ENCODE measurements at places on chromosomes 5 and 9.

- no peak for DNase-seq
These were observed 150.8 kb downstream of the TTC39B start for GRCh38 chr9:15156241-15156640.

DNA sequence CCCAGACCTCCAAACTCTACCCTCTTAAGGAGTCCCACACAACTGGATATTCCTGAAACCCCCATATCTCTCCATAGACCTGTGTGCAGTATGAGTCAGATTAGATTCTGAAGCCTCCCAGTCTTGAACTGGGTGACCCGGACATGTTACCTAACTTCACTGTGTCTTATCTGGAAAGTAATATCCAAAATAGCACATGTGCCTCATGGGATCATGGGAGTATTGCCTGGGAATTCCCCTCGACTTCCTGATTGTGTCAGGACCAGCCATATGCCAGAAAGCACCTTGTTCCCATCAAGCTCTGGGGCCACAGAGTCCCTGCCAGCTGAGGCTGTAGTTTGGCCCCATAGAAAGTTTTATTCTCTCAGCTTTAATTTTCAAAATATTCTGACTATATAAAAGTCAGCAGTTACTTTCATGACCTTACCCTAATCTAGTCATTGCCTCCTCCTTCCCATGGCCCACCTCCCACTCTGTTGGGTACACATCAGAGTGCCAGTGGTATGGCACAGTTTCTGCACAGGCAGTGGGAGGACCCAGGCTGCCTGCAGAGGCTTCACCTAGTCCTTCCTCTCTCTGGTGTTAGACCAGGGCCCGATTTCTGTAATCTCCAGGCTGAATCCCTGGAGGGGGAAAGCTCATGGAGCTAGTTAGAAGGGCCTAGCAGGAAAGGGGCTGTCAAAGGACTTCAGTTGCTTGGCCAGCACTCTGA is 19.5 kb upstream of the B4GALT1 start:
- DNase-seq: no peak

GRCh38 chr9:113888336-113888735 is 12.2 kb downstream of the ZNF618 start:
- no peak for DNase-seq

DNA sequence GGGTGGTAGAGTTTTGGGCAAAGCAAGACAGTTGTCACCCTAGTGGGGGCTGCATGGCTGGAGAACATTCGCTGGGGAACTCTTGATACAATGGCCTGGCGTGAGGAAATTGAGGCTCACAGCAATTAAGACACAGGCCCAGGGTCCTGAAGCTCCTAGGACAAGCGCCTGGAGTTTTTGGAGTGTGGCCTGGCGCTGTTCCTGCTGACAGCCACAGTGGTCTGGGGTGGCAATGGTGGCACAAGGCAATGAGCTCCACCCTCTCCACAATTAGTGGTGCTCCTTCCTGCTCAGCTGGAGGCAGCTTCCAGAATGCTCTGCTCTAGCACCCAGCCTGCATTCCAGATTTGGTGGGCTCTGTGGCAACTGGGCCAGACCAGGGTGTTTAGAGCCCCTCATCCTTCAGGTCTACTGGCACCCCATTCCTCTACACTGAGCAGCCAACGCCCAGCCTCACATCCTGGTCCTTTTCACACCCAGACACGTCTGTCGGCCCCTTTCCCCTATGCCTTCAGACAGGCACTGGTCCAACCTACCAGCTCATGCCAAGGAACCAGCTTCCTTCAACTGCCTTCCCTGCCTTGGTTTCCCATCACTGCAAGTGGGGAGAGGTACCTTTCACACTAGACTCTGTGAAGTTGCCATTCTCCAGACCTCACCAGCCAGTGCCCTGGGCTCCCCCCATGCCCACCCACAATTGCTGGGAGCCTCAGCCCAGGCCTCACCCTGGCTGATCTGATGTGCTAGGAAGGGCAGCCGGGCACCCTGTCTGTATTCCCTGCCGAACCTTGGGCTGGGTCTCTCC is 138.1 kb upstream of the COL5A1 start:
- no peak for DNase-seq

DNA sequence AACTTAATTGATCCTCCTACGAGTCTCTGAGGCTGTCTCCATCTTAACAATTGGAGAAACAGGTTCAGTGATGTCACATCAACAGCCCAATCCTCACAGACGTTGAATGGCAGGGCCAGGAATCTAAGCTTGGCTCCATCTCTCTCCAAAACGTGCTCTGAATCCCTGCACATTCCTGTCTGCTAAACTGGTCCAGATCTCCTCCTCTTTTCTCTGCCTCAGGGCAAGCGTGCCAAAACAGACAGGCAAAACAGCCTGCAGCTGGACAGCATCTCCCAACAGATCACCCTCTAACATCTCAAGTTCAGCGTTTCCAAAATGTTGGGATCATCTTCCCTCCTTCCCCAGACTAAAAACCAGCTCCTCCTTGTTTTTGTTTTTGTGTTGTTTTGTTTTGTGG is 6.6 kb downstream of the FBP1 start:
- DNase-seq: no peak

DNA sequence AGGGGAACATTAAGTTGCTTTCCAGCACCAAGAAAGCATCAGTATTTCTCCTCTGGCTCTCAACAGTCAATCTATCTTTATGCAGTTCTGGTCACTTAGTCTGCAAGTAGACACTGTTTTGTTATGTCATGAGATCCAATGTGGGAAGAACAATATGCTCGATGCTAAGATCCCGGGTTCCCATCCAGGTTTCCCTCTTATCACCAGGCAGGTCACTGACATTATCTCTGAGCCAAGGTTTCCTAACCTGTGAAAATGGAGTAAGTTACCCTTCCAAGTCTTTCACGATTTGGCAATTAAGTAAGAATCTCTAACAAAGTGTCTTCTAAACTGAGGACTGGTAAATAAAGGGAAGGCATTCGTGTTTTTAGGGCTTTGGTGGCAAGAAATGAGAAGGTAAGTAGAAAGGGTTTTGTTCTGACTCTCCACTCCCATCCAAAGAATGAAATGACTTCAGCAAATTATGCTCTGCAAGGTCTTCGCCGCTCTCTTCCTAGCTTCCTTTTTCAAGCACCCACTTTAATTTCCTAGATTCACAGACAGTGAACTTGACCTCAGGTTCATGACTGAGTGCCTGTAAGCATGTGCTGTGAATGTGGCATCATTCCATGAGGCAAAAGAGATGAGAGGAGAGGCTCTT is 86.4 kb downstream of the DCP2 start:
- no peak for DNase-seq

DNA sequence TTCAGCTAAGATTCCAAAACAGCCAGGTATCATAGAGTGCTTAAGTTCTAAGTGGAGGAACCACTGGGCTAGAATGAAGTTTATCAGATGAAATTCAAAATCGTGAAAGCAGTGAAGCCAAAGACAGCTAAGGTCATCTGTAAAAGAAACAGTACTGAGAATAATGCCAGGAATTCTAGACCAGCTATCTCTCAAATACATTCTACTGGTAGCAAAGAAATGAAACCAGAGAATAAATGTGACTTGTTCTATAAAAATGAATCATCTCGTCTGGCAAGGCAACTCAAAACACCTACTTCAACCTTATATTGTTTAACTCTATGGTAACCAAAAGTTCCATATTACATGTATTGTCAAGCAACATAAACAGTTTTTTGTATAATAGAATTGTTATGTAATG is 51.3 kb upstream of the RGMB start:
- no peak for DNase-seq

DNA sequence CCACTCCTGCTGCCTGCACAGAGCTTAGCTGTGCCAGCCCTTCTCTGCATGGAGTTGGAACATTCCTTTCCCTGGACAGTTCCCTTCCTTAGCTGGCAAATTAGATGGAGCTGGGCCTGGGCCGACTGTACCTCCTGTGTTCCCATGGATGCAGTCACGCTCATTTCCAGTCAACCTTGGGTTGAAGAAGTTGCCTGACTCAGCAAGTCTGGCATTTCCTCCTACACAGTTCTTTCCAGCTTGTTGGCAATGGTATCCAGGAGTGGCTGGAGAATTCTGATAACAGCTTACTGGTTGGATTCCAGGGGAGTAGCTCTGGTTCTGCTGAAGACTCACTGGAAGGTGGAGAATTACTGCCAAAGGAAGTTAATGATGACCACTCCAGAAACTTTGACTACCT is 9.2 kb upstream of the TAF1L start:
- DNase-seq: no peak

- no peak for DNase-seq
These were observed 103.8 kb downstream of the RPS23 start for GRCh38 chr5:82174128-82174918.

- no peak for DNase-seq
These were observed 12.0 kb upstream of the IFNA1 start for GRCh38 chr9:21428235-21428634.

DNA sequence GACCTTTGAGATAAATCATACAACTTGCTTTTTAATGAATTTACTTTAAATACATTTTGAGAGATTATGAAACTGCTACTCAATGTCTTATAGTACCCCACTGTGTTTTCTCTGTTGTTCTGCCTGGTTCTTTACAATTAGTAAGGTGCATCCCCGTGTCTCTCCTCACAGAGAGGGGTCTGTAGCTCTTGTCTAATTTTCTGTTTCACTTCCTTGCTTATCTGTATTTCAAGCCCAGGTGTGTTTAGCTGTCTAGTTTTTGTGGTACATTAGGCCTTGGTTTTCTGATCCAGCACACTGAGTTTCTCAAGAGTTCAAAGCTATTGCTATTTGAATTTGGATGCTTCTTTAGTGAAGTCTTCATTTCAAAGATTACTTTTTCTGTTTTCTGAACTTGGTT is 105.1 kb downstream of the MAST4 start:
- no peak for DNase-seq

DNA sequence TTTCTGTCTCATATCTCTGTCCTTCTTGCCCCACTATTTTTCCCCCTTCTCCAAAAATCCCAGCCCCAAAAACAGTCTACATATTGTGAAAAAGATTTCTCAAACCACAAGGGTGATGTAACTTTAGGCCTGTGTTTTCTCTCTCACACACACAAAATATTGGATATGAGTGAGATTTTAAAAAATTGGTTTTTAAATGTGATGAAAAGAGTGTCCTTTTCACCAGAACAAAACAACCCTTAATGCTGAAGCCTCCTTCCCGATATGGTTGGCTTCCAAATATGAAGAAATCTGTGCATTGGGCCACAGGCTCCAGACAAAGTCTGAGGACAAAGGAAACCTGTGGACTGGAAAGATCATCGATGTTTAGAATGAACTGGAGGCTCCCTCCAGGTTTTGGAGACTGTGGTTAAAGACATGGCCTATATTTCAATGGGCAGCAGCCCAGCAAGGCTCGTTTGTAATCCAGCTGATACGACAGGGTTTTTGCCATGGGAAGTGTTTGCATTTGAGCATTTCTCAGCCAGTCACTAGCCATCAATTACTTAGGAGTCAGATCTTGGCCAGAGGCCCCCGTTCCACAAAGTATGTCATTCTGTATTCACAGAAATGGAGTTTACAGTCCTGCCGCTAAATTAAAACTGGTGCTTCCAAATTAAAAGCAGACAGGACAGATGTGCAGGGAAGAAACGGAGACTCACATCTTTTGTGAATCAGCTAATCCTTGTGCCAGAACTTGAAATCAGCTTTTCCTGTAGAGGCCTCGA is 546.3 kb downstream of the EBF1 start:
- DNase-seq: no peak

GRCh38 chr9:112125951-112126388 is 49.1 kb downstream of the SUSD1 start:
- no peak for DNase-seq

GRCh38 chr9:91837981-91838731 is 111.9 kb downstream of the ROR2 start:
- DNase-seq: no peak

DNA sequence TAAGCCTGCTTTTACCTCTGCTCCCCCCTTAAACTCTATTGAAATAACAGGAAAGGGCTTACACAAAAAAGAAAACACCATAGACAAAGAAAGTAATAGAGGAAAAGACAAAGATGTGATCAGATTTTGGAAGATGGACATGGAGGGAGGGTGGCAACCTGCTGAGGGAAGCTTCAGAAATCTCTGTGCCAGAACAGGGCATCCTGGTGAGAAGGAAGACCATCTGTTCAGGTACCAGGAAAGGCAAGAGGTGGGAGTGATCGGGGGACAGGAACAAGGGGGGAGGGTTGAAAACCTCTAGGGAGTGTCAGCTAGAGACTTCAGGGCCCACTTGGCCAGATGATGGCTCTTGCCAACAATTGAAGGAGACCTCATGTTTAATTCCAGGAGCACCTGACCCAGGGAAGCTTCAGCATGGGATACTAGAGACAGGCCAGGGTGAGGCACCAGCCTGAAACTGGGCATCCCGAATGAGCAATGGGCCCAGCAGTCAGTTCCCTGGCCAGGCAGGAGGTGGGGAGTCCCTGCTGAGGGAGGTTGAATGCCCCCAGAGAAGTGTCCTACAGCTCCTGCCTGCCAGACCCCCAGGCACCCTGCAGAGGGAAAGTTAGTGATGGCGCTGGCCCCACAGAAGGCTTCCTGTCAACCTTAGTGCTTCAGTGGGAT is 8.2 kb downstream of the SQSTM1 start:
- no peak for DNase-seq

- DNase-seq: no peak
These were observed 47.6 kb downstream of the RGS3 start for GRCh38 chr9:113511047-113511521.

DNA sequence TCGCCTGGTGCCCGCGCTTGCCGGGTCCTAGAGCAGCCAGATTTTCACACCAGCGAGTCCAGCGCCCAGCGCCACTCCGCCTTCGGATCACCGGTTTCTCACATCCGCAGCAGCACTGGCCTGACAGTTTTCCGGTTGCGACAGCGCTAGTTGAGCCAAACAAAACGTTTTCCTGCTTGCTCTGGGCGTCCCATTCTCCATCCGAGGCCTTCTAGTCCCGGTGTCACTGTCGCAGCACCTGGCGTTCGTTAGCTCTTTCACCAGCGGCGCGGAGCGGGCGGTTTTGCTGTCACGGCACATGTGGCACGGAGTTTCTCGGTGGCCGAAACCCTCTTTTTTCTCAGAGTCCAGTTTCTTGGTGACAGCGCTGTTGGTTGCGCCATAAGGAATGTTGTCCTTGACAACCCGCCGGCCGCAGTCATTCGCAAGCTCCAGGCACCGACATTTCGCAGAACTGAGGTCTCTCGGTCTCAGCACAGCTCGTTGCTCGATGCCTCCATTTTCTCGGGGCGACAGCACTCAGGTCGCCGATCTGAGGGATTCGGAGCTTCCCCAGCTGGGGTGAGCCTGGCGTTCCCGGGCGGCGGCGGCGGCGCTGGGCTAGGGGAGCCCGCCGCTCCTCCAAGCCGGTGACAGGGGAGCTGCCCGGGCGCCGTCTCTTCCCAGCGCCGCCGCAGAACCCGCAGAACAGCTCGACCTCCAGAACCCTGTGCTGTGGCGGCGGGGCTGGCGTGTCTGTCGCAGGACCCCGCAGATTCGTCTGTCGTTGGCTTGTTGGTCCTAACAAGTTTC is 47.8 kb downstream of the ANXA2R start:
- no peak for DNase-seq

GRCh38 chr9:110520120-110520701 is 59.3 kb downstream of the SVEP1 start:
- DNase-seq: no peak

DNA sequence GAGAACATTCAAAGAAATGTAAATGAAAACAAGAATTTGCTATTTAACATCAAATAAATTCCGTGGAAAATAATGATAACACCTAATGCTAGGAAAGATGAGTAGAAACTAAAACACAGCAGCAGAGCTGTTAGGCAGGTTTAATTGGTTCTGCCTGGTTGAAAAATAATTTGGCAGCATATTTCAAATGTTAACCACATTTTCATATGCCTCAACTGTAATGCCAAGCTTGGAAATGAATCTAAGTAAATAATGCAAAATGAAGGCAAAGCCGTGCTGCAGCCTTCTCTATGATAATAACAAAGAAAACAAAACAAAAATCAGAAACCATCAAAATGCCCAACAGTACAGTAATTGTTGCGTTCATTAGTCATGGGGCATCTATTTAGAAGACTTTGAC is 79.9 kb upstream of the MSX2 start:
- no peak for DNase-seq

All from D721Med (cell line).